NCI-H1930 (cell line): ENCODE measurements at places on chromosomes 13 and 19.
A peak's percentile ranks its signal among the peaks of the same experiment; 100 is the strongest.

- no peak for DNase-seq
Observed at GRCh38 chr13:89746554-89746953, 1600.9 kb upstream of the MIR17HG start.

GRCh38 chr13:96960379-96960778 is 33.9 kb downstream of the OXGR1 start:
- no peak for DNase-seq

DNA sequence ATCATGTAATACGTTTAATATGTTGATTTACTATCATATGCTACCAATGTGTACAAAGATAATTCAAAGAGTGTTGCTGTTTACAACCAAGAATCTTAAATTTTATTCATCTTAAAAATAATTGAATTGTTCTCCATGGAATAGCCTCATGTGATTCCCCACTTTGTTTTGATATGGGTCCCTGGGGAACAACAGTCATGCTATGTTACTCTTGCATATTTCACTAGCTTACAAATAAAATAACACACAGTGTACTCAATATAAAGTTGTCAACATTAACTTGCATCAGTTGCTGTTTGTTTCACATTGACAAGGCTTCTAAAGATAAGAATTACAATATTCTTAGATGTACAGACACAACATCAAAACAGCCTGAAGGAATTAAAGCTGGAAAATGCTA is 2.3 kb downstream of the ENOX1 start:
- DNase-seq, result no peak

DNA sequence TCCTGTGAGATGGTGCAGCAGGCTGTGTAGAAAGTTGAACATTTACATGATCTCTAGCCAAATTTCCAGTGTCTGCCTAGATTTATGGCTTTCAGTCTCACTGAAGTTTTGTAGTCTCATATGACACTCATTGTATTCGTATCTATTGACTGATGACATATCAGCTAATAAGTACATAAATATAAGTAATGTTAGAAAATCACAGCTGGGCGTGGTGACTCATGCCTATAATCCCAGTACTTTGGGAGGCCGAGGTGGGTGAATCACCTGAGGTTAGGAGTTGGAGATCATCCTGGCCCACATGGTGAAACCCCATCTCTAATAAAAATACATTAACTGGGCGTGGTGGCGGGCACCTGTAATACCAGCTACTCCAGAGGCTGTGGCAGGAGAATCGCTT is 54.7 kb upstream of the HTR2A start:
- no peak for DNase-seq

DNA sequence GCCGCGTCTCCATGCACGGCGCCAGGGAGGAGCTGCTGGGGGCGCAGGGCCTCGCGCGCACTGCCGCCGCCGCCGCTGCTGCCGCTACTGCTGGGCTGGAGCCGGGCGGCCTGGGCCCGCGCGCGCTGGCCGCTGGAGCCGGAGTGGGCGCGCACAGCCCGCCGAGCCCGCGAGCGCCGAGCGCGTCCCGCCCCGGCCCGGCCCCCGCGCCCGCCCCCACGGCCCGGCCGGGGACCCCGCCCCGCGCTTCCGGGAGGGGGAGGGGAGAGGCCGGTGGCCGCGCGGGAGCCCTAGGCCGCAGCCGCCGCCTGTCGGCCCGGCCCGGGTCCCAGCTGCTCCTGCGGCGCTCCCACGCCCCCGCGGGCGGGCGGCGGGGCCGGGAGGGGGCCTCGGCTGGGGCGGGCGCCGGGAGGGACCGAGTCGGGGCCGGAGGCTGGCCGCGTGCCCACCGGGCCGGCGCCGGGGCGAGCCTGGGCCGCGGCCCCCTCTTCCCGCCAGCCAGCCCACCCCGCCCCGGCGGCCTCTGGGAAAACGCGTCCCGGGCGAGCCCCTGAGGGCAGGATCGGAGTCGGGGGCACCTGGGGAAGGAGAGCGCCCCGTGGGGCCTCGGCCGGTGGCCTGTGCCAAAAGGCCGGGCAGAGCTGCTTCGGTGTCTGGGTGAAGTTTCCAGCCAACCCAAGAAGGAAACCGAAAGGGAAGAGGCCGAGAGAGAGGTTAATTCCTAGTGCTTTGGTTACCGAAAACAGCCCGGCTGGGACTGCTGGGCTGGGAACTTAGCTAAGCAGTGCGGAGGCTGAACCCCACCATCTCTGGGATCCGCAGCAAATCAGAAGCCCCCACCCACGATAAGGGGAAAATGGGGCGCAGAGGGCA is at the start of gene STK24:
Gene STK24 (minus strand): TSS at position 145 of the 873 bp plus-strand sequence. CDS start 321 bp downstream, outside the sequence.
- peak; percentile 90 for DNase-seq

DNA sequence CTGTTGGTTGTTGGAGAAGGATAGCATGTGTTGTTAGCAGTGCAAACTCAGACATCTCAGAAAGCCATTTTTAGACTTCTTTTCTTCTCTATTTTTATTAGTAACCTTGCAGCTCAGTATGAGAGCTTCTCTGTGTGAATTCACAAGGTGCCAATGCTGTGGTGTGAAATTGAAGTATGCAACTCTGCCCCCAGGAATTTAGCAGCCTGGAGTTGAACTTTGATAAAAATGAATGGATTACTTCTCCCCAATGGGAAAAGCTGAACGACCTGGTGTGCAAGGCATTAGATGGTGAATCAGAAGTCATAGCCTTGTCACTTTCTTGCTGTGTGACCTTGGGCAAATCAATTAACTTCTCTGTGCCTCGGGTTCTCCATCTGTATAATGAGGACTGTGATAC is 512.3 kb upstream of the PCDH9 start:
- DNase-seq, result no peak

GRCh38 chr13:99563404-99563803 is 62.1 kb downstream of the TM9SF2 start:
- no peak for DNase-seq

DNA sequence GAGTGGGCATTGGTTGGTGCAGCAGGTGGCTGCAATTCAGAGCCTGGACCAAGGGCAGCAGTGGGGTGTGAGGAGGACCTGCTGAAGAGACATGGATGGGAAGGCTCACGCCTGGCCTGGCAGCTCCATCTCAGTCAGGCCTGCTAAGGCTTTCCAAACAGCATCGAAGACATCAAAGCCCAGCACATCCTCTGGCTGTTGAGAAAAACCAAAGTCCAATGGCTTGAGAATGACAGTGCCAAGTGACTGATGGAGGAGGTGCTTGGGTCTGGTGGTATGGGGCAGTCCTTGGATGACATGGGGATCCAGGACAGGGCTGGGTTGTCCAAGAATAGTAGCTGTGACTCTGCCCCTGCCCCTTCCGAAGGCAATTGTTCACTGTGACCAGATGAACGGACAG is 19.0 kb upstream of the XPO4 start:
- DNase-seq, result no peak

DNA sequence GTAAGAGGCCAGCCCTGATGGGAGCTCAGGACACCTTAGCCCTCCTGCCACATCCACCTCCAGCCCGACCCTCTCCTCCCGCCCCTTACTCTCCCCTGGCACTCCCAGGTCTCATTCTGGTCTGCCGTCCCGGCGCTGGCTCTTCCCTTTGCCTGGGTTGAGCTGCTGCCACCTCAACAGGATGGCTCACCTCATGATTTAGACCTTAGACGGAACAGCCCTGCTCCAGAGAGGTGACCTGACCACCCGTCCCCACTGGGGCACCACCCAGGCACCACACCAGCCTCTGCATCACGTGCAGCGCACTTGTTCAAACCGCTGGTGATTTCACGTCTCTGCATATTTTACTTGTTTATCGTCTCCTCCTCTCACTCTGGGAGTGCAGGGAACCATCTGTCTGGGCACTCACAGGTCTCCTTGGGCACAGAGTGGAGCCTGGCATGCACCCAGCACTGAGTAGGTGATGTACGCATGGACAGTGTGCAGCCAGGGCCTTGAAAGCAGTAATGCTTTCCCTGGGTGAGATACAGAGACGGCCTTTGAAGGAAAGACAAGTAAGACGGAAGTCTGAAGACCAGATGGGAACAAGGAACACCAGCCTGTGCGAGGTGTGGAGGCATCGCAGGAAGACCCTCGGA is 183.1 kb downstream of the KATNAL1 start:
- DNase-seq, result no peak

DNA sequence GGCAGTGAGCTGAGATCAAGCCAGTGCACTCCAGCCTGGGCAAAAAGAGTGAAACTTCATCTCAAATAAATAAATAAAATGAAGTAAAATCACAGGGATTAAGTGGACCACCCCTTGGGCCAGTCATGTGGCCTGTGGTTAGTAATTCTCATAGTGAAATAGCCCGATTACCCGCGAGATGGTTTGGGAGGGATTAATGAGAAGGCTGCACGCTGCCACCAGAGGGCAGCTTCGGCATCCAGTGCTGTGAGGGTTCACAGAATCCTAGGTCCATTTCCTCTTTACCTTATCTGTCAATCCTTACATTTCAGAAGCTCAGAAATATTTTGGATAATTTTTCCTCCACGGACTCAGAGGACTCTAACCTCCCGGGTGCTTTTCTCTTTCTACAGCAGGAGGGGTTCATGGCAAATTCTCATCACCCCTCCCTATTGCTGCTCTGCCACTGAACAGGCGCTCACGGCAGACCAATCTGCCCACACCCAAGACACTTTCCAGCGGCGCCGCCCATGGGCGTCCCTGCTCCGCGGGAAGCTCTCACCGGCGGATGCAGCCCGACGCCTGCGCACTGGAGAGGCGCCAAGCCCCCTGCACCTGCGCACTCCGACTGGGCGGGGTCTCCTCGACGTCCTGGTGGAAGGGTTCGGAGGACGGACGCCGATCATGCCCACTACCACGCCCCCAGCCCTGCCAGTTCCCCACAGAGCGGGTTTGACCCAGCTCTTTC is 11.0 kb downstream of the ZNF835 start:
- peak; percentile 59 for DNase-seq

- DNase-seq, result no peak
Observed at GRCh38 chr19:17306285-17306714, 628 bp downstream of the MRPL34 start.

GRCh38 chr19:35437406-35437951 is 10.6 kb upstream of the FFAR2 start:
- no peak for DNase-seq

DNA sequence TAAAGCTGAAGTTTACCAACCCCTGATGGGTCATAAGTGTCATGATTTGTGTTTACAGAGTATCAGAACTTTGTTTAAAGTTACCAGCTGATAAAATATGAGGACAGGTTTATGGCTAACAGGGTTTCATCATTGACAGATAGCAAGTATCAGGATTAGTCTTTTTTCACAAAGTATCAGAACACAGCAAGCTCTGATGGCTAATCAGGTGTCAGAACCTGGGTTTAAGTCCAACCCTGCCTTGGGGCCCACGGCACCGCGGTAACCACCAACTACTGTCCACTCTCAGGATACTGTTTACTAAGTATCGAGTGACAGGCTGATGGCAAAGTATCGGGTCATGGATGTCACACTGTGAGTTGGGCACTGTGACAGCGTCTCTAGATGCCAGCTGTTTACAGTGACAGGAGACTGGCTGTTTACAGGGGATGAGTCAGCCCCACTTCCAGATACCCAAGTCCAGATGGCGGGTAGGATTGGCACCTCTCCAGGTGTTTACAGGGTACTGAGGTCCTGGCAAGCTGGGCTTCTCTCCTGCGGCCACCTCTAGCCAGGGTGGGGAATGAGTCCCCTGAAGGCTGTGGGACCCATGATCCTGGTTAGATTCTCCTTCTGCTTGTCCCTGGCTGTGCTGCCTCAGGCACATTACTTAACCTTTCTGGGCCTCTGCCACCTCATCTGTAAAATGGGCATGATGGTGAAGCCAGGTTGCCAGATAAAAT is 21.8 kb downstream of the ARRDC2 start:
- peak; percentile 15 for DNase-seq

- no peak for DNase-seq
Observed at GRCh38 chr13:102854675-102855074, 8.8 kb downstream of the ERCC5 start.

- DNase-seq, result no peak
Observed at GRCh38 chr13:107284173-107284572, 716.2 kb upstream of the ARGLU1 start.

DNA sequence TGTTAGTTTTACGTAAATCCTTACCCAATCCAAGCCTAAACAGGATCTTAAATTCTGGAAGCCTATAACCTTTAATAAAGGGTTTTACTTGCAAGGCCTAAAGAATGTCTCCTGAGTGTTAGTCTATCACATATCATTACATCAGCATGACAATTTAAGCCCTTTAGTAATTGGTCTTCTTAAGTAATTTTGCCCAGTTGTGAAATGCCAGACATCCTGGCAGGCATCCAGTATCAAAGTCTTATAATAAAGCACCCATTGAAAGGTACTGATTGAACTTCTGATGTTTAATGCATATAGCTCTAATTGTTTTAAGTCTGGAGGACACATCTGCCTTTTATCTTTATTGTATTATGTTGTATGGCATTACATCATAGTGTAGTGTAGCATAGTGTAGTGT is 1078.9 kb downstream of the SLITRK1 start:
- no peak for DNase-seq

DNA sequence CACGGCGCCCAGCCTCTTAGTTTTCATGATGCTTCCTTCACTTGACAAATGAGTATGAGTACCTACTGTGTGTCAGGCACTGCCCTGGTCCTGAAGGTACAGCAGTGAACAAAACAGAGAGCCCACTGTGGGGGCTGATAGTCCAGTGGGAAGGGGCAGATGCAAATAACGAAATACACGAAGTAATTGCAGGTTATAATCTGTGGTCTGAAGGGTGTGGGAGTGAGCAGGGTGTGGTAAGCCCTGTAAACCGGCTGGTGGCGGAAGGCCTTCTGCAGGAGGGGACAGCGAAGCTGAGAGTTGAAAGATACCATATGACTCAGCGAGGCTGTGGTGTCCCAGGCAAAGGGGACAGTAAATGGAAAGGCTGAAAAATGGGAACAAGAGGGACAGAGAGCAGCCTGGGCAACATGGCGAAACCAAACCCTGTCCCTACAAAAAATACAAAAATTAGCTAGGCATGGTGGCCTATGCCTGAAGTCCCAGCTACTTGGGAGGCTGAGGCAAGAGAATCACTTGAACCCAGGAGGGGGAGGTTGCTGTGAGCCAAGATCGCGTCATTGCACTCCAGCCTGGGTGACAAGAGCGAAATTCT is 60.5 kb downstream of the MAP4K1 start:
- no peak for DNase-seq
